Activated CD4-positive, alpha-beta memory T cell treated with anti-CD3 and anti-CD28 coated beads, Interleukin-2, amount 10 ng/mL, durations not matched to agents 7 days and 5 days (primary cell): ENCODE measurements at places on chromosomes 4 and X.

DNA sequence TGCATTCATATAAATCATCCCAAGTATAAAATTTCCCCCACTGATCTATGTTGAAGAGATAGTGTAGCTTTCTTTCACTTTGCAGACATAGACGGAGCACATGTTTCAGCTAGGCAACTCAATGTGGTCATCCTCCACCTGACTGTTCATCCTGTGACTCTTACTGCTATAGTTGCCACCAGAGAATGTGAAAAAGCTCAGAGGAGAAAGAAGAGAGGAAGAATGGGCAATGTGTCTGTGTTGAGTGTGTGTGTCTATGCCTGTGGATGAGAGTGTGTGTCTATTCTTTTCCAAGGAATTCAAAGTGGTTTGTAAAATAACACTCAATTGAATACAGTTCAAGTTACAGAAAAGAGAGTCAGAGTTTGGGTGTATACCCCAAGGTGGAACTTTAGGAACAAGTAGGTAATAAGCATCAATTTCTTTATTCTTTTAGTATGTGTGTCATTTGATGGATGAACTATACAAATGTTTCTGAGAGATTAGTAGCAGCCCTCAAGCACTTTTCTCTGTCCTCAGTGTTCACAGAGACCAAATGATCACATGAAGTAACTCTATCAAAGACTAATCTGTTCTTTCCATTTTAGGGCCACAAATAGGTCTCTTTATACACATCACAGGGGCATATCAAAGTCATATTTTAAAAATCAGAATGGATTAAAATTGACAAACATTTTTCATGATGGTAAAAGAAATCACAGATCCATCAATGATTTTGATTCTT lies 2.3 kb downstream of the SNCA start:
- no peak for DNase-seq

DNA sequence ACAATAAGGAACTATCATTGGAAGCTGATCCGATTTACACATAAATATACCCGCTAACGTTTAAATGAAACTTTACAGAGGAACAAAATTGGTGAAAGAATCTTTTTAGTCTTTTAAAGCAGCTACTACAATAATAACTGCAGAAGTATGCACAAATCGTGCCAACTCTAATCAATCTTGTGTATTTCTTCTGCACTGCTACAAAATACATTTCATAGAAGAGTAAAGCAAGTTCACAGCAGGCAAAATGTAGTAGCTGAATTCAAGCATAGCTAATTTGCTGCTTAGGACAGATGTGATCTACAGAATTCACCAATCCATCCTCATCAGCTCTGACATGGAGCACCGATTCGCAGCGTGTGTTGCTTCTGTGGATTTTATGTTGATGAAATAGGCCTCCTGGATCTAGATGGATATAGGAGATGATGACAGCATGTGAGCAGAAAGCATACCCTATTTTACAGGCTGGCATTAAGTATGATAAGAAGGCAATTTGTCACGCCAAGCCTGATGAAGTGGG lies 367.3 kb upstream of the FGF13 start:
- DNase-seq, result no peak

GRCh38 chr4:173834151-173834550 lies 304.1 kb upstream of the HAND2 start:
- DNase-seq, result no peak

GRCh38 chr4:168221301-168221700 lies 97.3 kb downstream of the DDX60 start:
- DNase-seq, result no peak

- DNase-seq, result no peak
Measured at GRCh38 chr4:90580326-90580725, 453.1 kb downstream of the CCSER1 start.

DNA sequence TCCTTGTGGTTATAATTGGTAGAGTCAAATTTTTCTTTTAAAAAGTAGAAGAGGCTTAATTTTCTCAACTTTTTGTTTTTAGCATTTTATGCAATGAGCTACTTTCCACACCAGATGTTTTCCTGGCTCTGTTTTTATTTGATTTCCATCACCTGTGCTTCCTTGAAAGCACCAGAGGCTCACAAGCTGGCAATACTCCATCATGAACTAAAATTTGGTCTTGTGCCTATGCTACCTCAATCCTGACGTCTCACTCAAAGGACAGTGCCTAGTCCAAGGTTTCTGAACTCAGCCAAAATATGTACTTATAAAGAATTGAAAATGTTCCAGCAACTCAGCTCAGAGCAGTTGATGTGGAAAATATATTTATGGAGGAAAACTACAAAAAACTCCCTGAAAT lies 914.0 kb upstream of the PRKX start:
- DNase-seq, result no peak

DNA sequence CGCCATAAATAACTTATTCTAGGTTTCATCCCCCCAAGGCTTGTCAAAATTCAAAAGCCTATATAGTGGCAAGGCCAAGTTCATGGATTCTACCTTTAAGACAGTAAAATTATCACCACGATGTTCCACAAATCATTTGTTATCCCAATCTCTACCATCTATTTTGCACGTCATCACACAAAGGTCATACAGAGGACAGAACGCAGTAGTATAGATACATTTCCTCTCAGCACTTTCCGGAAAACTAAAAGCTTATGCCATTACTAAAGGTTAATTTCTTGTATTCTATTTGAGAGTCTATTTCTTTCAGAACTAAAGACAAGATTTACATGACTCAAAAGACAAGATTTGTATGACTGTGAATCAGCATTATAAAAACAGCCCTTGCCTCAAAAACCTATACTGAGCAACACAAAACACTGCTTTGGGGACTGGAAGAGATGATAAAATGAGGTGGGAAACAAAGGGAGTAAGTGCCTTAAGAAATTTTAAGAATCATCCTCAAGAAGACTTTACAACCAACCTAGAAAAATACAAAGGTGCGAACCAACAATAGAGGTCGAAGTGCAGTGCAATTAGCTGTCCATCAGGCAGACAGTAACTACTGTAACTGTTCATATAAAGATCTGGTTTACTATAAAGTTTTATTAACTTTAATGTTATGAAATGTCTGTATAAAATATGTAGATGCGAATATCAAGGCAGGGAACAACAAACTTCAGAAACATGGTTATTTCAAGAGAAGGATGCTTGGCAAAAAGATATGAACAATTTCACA lies 7.6 kb downstream of the UBE2D3 start:
- DNase-seq, result no peak

DNA sequence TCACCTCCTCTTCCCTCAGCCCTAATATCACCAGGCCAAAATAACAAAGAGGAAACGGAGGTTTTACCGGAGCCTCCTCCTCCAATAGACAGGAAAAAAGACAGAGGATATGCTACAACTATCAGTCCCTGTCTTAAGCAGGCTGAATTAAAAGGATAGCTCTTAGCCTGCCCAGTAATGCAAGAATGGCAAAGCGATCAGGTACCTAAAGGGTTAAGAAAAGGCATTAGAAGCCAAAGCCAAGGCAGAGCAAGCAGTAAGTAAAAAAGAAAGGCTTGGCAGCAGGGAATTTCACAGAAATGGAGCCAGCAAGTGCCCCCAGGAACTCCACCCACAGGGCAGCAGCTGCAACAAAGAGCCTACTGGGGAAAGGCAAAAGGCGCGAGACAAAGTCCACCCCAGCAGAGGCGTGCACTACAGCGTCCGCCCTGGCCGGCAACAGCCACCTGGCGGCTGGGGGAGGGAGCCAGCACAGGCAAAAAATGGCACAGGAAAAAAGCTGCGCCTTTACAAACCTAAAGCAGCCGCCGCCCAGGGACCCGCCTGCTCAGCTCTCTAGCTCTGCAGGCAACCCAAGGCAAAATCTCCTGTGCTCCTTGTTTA lies 220.6 kb upstream of the ZC4H2 start:
- DNase-seq, result no peak

DNA sequence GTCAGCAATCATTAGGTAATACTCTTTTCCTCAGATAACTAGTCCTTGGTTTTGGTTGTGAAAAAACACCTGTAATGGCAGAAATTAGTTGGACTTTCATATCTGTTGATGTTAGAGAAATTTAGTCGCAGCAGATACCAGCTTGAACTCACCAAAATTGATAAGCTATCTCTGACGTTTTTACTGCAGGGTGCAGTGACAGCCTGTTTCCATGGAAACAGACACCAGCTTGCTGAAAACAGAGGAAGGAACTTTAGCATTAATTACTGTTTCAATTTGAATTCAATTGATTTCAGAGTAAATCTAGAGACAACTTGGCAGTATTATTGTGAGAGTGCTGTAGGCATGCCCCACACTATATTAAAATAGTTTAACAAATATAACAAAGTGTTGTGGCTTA lies 246.5 kb downstream of the PPP1R2C start:
- DNase-seq, result no peak

DNA sequence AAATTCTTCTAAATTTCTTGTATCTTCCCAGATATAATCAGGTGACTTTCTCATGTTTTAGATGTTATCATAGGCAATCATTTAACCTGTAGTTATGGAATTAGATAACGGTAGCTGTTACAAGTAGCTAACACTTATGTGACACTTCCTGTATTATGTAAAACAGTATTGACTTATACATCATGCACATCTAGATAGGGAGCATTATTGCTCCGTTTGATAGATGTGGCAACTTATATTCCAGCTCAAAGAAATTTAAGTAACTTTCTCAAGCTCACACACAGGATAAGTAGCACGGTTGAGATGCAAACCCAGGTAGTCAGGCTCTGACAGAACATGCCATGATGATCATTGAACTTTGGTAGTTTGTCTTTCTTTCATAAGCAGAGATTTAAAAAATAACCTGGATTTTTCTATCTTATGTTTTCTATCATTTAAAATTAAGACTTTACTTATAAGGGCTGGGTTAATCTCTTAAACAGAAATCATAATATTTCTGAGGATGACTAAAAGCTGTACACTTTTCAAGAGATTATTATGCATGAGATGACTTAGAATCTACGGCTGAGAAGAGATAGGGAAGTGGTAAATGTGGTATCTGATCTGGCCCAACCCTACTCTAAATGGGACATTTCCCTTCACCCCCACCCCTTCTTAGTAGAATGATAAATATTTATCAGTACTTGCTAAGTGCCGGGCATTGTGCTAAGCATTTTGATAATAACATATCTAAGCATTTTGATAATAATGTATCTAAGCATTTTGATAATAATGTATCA lies 69.1 kb upstream of the HPGD start:
- DNase-seq, result no peak

- DNase-seq, result no peak
Measured at GRCh38 chr4:7640136-7640535, 205.4 kb upstream of the PSAPL1 start.

DNA sequence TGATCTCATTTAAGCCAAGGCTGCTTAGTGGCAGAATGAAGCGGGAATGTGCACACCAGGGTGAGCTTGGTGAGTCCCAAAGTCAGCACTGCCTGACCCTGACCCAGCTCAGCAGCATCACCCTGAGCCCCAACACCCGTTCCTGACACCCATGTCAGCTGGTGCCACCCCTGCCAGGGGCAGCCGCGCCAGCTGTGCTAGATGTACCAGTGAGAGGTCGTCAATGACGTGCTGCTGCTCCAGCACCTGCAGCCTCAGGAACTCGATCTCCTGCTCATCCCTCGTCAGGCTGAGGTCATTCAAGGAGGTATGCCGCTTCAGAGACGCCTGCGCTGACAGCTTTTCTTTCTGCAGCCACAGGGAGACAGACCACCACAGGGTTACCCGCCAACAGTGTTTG lies 61.7 kb upstream of the C4orf50 start:
- no peak for DNase-seq

- no peak for DNase-seq
Measured at GRCh38 chr4:44558031-44558605, 93.3 kb downstream of the YIPF7 start.
